ENCODE measurements at places on chromosomes 7 and 10.

GRCh38 chr7:8442051-8442813, 8.8 kb downstream of the NXPH1 start:
- DNase-seq: no peak

- DNase-seq: peak; percentile 36
Observed at GRCh38 chr7:139576179-139576973, 52.9 kb downstream of the CLEC2L start.

GRCh38 chr7:50292165-50292757, 12.3 kb upstream of the IKZF1 start:
- no peak for DNase-seq

DNA sequence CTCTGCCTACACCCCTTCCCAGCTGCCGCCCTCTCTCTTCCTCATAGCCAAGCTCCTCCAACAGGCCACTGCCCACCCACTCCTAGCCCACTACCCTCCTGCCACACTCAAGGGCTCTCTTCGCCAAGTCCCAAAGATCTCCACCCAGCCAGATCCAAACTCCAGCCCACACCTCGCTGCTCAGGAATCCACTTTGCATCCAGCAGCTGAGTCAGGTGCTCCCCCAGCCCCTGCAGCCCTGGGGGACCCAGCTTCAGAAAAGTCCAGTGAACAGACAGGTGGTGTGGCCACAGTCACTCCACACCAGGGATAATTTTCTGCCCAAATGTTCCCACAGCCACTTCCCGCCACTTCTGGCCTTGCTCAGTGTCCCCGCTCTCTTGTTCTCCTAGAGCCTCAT, 10.9 kb downstream of the OGDHL start:
- DNase-seq: no peak

- DNase-seq: no peak
Observed at GRCh38 chr10:17456032-17456548, 1.7 kb upstream of the ST8SIA6 start.

- no peak for DNase-seq
Observed at GRCh38 chr7:56019501-56019900, 31.7 kb downstream of the PSPH start.

DNA sequence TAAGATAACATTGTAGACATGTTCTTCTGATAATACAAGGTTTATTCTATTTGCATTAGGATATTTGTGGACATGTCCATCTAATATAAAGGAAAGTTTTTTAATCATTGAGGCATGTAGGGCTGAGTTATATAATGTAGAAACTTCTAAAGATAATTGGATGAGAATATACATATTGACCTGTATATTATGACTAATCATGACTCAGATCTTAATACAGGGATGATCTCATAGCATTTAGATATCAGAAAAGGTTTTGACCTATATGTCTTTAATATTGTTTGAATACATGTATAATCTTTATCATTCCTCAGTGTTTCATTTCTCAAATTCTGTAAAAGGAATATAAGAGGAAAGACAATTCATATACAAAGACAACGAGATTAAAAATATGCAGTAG, 39.2 kb downstream of the CD36 start:
- DNase-seq: no peak

DNA sequence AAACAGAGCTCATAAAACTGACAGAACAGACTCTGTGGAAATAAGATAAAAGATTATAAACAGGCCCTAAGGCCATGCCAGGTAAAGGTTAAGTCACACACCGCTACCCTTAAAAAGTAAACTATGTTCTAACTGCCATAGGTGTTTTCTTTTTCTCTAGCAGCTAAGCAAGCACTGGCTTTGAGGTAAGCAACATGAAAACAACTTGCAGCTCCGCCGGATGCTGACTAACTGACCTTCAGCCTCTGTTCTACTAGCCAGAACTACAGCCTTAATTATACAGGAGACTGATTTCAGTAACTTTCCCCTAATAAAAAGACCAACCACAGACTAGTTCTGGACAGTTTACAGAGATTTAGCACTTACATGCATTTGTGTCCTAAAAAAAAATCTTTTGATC, 708.3 kb downstream of the CCSER2 start:
- DNase-seq: no peak

GRCh38 chr7:12623885-12624498, 53.5 kb downstream of the SCIN start:
- no peak for DNase-seq

GRCh38 chr10:26997610-26998009, 102.7 kb downstream of the ANKRD26 start:
- DNase-seq: no peak

DNA sequence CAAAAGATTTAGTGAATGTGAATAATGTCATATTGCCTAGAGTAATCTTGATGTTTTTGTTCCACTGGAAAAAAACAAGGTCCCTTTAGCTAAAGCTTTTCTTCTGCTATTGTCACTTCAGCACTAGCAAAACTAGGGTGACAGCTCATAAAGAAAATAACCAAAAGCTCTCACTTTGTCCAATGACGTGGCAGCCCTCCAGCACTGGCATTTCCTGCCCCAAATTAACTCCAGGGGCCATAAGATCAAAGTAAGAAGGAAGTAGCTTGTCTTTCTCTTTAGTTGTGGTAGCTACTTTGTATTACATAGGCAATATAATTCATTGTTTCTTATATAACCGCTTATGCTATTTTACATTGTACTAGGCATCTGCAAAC, 47.3 kb downstream of the LRRN3 start:
- DNase-seq: peak; percentile 63

DNA sequence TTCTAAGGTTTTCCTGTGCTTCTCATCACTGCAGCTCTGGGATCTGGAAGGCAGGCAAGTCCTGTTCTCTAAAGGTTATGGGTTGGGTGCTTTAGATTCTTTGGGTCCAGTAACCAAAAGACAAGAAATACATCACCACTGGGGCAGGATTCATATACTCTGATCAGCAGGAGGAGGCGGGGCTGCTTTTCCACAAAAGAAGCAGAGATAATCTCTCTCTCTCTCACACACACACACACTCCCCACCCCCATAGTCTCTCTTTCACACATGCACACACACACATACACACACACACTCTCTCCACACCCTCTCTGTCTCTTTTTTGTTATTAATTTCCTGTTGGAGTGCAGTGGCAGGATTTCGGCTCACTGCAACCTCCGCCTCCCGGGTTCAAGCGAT, 13.0 kb upstream of the ACBD5 start:
- DNase-seq: no peak

DNA sequence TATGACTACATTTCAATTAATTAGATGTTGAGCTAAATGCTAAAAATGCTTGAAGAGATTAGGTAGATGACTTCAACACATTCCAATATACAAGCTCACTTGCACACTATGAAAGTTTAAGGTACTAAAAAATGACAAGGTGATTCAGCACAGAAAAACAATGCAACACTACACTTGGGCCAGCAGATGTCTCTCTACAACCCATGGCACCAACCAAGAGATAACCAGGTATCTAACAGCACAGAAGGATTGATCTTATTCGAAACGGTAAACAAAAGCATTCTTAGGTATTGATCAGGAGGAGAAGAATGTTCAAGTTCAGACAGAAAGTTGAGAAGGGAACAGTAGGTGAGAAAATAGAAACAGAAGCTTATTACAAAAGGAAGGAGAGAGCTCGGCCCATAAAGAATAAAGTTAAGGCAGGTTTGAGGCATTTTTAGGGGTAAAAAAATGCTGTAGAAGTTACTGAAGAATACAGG, 248.2 kb upstream of the KLF14 start:
- DNase-seq: no peak

- no peak for DNase-seq
Observed at GRCh38 chr7:83271212-83272099, 108.8 kb upstream of the PCLO start.

GRCh38 chr7:68276725-68277124, 1280.1 kb downstream of the TYW1 start:
- no peak for DNase-seq

GRCh38 chr7:5428478-5429252, 5.0 kb upstream of the TNRC18 start:
- peak; percentile 57 for DNase-seq

DNA sequence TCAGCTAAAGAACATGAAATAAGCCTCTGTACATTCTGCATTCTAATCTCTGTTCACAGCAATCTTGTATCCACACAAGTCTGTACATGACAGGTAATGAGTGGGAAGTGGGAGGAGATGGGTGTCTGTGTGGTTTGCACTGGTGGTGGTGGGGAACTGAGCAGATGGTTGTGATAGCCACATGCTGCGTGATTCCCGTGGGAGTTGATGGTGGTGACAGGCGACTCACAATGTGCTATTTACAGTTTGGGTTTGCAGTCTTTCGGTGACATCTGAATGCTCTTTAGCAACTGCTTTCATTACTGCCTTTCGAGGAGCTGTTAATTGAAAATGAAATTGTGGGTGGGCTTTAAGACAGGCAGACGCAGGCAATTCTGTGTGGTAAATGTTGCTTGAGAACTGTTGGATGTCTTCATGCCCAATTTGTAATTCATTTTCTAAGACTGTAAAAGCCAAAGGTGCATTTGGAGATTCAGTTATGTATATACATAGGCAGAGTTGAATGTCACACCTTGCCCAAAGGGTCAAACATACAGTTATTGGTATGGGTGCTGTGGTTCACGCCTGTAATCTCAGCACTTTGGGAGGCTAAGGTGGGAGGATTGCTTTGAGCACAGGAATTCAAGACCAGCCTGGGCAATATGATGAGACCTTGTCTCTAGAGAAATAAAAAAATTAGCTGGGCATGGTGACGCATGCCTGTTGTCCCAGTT, 308.2 kb downstream of the AUTS2 start:
- no peak for DNase-seq

DNA sequence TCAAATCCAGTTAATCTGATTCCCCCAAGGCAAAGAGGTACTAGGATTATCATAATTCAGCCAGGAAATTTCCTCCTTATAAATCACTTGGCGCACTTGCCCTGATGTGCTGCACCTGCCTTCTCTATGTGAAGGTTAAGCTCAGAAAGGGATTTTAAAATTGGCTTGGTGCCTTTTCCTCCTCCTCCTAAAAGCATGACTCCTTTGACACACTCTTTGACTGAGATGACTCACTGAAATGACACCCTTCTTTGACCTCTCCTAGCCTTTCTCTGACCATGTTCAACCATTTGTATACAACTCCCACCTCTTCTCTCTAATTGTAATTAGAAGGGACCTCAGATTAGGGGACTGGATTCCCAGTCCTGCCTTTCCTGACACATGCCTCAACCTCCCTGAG, 46.5 kb downstream of the ABLIM1 start:
- no peak for DNase-seq

DNA sequence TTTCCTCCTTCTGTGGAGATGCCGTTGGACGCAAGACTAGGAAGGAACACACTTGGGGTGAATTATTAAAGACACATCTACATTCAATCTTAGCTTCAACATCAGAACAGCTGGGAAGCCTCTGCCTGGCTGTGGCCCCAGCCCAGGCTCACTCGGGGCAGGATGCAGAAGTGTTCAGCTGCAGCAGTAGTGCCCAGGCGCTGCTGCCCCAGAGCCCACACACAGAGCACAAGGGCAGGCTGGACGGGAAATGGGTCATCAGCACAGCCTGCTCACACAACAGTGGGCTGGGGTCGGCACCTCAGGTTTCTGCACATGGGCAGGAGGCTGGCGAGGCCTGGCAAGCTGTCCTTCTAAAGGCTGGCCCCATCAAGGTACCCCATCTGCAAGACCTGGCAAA, 42.5 kb downstream of the NOD1 start:
- DNase-seq: peak; percentile 20

DNA sequence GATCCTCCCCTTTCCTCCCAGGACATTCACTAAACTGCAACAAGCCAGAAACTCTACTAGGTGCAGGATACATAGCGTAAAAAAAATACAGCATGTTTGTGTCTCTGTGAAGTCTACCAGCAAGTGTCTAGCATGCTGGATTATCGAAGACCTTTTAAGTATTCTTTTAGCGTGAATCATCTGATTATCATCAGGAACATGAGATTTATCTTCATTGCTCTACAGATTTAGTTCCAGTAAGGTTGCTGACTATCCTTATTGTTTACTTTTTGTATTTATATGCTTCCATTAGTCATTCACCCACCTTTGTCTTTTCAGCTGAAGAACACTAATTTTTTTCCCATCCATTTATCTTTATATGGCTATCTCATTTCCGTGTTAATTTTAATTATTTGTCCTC, 62.8 kb downstream of the PDZD8 start:
- no peak for DNase-seq

GRCh38 chr7:81297317-81297716, 378.5 kb upstream of the SEMA3C start:
- DNase-seq: no peak

DNA sequence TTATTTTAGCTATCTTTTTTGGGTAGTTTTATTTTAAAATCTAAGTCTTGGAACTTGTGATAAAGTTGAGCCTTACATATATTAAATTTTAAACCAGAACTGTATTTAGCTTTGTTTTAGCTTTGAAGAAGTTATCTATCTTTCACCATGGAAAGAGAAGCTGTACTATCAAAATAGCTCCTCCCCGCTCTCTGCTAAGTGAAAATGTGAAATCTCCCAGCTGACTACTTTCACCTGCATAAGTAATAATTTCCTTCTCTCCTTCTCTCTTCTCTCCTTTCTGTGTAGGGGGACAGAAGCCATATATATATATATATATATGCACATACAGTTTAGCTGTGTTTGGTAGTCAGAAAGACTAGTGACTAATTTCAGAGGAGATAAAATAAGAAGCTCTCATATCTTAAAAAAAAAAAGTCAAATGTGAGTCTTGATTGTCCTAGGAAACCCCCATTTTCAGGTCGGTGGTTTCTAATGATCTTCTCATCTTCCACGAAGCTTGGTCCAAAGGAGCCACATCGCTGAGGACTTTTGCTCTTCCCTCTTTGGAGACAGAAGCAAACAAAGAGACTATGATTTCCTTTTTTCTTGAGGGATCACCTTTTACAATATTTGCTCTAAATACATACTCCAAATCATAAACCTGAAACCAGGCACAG, 30.6 kb upstream of the GDI2 start:
- no peak for DNase-seq

DNA sequence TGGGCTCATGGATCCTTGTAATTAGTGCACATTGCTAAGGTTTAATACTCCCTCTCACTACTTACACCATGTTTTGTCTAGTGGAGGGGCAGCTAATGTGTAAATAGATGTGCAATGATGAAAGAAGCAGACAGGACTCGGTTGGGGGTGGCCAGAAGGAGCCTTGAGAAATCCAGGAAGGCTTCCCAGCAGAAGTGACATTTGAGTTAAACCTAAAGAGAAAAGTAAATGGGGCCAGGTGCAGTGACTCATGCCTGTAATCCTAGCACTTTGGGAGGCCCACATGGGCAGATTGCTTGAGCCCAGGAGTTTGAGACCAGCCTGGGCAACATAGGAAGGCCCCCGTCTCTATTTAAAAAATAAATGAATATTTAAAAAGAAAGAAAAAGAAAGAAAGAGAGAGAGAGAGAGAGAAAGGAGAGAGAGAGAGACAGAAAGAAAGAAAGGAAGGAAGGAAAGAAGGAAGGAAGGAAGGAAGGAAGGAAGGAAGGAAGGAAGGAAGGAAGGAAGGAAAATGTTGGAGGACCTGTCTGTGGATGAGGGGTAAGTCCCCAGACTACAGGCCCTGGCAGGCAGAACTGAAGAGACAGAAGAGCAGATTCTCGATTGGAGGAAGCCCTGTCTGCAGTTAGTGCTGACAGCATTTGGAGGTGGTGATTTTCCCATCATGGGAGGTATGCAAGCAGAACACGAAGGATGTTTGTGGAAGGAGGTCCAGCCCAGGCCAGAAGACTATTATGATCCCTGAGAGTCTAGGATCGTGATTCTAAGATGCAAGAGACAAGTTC, 3.6 kb downstream of the ELN start:
- DNase-seq: no peak

All from activated CD8-positive, alpha-beta memory T cell treated with anti-CD3 and anti-CD28 coated beads, Interleukin-2, amount 50 U/mL, for 48 hours (primary cell).